NCI-H748 treated with DMSO at 0.1 percent for 48 hours (cell line): ENCODE measurements at places on chromosomes 1 and 21.
A peak's percentile ranks its signal among the peaks of the same experiment; 100 is the strongest.

DNA sequence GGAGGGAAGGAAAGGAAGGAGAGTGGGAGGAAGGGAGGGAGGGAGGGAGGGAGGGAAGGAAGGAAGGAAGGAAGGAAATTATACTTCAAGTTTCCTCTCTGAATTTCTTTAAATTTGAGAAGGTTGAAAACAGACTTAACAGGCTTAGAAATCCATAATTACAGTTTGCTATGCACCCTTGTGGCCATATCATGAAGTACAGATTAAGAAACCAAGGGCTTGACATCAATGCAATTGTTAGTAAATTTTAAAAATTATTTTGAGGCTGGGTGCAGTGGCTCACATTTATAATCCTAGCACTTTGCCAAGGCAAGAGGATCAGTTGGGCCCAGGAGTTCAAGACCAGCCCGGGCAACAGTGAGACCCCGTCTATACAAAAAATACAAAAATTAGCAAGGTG lies 14.4 kb downstream of the ANP32E start:
- no peak for DNase-seq

GRCh38 chr1:237042526-237042891 lies 525 bp downstream of the RYR2 start:
- DNase-seq = no peak

DNA sequence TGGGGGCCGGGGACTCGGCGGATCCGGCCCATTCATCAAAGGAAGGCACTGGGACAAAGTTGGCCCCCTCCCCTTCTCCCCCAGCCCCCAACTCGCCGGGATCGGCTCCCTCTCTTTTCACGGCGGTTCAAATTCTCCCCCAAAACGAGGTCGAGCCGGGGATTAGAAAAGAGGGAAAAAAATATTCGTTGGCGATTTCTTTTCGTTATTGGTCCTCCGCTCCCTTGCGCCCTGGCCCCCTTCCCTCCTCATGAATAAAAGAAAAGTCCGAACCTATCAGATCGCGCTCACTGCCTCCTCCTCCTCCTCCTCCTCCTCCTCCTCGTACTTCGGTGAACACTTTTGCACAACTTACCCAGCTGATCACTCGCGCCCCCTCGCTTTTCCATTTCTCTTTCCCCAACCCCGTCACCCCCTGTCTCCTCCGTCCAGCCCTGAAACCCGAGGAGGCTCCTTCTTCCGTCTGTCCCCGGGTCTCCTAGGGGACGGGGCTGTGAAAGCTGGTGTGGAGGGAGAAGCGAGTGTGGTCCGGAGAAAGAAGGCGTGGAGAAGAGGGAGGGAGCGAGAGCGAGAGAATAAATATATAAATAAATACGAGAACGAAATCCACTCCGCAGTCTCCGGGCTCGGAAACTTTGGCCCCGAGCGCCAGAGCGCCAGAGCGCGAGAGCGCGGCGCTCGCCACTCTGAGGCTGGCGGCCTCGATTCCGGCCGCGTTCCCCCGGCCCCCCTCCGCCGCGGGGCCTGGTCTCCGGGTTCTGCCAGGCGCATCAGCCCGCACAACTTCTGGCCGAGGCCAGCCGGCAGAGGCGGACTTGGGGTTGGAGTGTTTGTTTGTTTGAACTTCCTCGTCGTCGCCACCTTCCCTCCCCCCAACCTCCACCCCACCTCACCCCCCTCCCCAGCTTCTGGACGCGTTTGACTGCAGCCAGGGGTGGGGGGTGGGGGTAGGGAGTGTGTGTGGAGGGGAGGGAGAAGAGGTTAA lies at the start of gene PAX7:
PAX7 (plus strand) TSS at position 336 of the 985 bp plus-strand sequence. CDS start 758 bp downstream, outside the sequence.
- no peak for DNase-seq

DNA sequence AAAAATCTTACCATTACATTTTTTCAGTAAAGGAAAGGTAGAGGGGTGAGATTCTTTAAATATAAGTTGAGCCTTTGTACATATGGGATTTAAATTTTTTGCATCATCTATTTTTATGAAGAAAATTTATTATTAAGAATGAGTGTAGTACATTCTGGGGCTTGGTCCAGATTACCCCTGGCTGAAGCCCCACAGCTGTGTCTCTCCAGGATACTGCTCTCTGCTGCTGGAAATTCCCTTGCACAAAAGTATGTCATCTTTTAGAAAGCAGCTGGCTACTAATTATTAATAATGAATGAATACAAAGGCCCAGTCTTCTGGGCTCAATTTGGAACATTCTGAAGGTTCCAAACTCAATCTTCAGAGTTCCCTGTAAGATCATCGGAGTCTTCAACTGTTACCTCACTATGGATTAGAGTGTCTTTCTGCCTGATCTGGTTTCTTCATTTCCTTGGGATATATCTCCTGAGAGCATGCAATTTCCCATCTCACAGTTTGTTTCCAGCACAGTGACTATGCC lies 428.6 kb upstream of the BRINP3 start:
- DNase-seq = no peak

GRCh38 chr1:81325397-81325796 lies 475.3 kb upstream of the ADGRL2 start:
- no peak for DNase-seq

- DNase-seq = no peak
Measured at GRCh38 chr1:228982637-228983036, 247.4 kb downstream of the RHOU start.

DNA sequence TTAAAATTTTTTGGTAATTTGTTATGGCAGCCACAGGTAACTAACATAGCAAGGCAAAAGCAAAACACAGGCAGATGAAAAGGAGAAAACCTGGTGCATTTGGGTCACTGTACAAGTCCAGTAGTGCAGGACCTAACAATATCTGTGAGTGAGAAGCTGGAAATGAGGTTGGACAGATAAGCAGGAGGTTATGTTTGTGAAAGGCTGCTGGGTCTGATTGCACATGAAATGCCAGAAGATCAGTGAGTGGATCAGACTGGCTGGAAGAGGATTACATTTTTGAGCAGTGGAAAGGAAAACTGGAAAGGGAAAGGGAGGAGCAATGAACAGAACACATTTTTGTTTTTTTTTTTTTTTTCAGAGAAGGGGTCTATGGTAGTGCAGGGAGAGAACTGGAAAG lies 73.6 kb downstream of the CYYR1 start:
- no peak for DNase-seq

GRCh38 chr1:52356818-52357355 lies 9.1 kb downstream of the CC2D1B start:
- no peak for DNase-seq

DNA sequence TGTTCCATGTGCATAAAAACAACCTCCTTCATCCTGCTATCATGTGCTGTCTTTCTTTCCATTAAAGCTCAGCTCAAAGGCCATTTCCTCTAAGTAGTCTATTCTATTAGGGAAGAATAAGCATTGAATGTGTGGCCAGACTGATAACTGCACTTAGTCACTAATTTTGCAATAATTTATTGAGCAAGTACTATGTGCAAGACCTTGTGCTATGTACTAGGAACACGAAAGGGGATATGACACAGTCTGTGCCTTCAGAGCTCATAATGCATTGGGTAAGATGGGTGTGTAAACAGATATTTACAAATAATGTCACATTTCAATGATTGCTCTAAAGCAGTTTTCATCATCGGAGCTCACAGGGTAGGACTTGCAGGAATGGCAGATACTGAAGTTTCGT lies 54.2 kb downstream of the NMNAT2 start:
- DNase-seq = no peak

DNA sequence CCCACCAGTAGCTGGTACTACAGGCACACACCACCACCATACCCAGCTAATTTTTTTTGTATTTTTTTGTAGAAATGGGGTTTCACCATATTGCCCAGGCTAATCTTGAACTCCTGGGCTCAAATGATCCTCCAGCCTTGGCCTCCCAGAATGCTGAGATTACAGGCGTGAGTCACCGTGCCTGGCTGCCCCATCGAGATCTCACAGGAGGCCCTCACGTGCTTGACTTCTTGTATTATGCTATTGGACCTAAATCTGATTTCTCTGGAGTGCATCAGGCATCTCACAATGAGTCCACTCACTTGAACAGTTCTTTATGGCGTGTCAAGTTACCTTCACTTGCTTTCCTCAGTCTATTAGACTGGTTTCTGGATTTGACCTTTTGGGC lies 9.3 kb upstream of the RSRP1 start:
- DNase-seq = no peak

DNA sequence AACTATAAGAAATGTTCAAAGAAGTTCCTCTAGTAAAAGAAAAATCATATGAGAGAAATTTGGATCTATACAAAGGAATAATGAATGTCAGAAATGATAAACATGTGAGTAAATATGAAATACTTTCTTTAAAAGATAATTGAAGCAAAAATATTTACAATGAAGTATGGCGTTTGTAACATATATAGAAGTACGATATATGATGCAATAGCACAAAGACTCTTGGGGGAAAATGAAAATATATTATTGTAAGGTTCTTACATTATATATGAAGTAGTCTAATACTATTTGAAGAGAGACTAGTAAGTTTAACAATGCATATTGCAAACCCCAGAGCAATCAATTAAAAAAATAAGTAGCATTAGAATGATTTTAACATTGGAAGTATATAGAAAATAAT lies 20.3 kb upstream of the CCN1 start:
- DNase-seq = no peak

DNA sequence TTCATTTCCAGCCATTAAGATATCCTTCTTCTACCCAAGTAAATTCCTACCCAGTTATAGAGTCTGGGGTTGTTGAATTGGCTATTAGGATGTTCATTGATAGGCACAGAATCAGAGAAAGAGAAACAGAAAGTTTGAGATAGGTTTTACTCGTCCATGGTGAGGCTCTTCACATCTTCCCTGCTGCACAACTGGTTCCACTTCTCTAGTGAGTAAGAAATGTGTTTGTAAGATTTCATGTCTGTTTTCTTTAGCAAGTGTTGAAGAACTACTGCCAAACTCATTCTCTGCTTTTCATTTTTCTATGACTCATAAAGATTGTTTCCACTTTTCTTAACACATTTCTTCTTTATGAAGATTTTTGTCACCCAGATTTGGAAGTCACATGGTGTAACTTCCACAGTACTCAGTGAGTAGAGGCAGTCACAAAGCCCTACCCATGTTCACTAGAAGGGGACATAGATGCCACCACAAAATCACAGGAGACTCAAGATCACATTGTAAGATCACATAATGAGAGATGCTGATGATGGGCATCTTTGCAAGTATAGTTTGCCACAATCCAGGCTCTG lies 152.3 kb downstream of the SNX7 start:
- no peak for DNase-seq

DNA sequence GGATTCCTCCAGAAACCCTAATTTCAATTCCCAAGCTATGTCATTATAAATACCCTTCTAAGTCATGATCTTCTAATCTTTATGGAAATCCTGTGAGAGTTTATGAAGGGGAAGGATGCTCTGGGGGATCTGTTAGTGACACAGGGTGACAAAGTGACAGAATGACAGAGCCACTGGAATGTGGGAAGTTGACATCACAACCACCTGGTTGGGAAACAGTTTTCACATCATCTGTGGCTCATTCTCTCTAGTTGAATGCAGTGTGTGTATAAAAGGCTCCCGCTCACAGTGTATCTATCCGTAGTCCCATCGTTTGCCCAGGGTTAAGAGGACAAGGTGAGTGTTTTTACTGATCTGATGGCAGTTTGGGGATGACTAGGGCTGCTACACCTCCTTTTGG lies at the start of gene LCE7A:
LCE7A (plus strand) TSS at position 301 of the 400 bp plus-strand sequence. CDS start 702 bp downstream, outside the sequence.
- DNase-seq = no peak

DNA sequence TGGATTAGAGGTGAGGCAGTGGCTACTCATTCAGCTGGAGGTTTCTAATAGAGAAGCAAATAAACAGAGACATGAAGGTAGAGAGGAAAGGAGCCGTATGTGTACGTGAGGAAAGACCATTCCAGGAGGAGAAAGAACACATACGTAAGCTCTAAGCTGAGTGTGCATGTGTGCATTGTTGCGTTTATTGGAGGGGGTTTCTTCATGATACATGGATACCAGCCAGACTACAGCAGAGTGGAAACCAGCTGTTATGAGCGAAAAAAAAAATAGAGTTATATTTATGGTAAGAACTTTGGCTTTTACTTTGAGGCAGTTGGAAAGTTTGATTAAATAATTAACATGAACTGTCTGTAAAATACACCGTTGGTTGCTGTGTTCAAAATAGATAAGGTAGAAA lies 173.4 kb upstream of the RGS18 start:
- peak; percentile 34 for DNase-seq

DNA sequence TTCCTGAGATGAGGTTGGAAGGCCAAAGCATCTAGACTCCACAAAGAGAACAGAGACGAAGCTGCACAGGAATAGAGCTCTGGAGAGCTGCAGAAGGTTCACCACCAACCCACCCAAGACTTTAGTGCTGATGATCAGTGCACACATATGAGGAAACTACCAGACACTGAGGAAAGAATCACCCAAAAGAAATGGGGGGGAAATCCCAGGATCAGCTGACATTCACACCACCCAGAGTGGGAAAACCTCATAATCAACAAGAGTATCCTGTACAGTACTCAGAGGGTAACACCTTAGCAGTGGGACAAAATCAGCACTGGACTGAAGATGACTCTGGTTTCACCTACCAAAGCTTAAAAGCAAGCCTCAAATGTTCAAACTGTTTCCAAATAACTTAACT lies 36.4 kb downstream of the DENND1B start:
- no peak for DNase-seq

DNA sequence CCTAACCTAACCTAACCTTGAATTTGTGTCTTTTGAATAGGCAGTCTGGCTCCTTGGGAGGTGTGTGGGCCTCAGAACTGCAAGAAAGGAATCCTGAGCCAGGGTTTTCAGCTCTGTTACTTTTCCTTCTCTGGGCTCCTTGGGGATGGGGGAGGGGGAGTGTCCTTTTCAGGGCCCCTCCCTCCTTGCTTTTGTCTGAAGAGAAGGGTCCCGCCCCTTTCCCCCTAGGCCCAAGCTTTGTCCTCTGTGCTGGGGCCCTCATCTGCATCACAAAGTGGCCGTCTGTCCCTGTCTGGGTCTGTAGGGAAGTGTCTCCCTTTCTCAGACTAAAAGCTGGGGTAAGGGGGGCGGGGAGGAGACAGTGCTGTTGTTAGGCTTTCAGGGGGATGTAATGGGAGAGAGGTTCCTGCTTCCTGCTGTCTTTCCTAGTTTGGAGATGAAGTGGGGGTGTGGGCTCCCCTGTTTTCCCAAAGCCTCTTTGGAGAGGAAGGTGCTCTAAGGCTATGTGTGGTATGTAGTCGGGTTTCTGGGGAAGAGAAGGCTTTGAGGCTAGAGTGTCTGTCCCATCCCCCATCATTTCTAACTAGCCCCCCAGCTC lies 3.1 kb downstream of the AGO1 start:
- no peak for DNase-seq

DNA sequence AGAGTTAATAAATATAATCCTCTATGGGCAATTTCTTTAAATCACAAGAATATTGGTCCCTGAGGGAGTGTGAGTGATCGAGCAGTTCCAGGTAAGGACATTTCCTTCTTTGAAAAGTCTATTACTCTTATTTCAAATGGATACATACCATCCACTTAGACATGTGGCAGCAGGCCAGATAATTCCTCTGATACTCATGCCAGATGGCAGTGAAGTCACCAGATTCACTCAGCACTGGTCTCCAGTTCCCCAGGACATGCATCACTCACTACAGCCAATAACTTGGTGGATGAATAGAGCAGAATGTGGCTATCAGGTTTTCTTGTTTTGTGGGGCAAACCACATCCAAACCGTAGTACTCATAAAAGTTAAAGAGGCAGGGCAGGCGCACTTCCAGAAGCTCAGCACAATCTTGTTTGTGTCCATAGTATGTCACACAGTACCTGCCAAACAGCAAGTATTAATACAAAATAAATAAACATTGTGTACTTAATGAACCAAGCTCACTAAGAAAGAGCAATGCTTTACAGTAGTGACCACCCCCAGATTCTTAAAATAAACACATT lies 74.2 kb upstream of the CD53 start:
- DNase-seq = no peak
